ENCODE measurements at places on chromosomes 13 and 19. TPM values are rescaled to one million over a fixed set of nuclear protein-coding genes. Genes with fewer than 3 reads are reported as not detected.

CACNG6 gene
- total RNA-seq, result 0.27 TPM

FFAR1 gene
- 2.1 TPM for total RNA-seq

EDDM13 gene
- not detected for total RNA-seq

DNA sequence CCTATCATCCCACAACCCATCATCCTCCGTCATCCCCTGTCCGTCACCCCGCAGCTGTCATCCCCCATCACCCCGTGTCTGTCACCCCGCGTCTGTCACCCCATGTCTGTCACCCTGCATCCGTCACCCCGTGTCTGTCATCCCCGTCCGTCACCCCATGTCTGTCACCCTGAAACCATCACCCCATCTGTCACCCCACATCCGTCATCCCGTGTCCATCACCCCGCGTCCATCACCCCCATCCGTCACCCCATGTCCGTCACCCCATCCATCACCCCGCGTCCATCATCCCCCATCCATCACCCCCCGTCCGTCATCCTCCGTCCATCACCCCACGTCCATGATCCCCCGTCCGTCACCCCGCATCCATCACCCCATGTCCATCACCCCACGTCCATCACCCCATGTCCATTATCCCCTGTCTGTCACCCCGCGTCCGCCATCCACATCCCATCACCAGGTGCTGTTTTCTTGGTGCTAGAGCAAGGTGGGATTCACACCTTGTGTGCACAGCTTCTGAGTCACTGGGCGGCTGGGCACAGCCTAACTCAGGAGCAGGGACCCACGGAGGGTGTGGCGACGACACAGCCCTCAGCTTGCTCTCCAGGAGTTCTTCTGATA lies 24.2 kb downstream of the RASA3 start:
- no peak overlapping the region for H3K27ac ChIP-seq
- H3K36me3 ChIP-seq, result no peaks in the 10 kb centered on the region
- DNase-seq, result no peak

DNA sequence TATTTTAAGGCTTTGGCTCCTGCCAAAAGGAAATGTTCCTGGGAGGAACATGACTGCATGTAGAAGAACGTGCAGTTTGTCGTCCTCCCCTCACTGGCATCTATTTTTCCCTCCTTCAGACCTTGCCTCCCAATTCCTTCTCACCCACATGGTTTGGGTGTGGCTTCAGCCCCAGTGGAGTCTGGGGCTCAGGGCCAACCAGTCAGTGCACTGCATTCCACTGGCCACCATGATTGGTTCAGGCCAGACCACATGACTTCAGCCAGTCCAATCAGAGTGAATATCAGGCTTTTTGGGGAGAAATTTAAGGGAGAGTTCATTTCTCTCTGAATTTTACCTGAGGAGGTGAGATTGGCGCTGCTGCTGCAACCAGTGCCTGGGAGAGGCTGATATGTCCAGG lies 171.6 kb downstream of the ZIC5 start:
- H3K4me3 ChIP-seq, result no peak overlapping the region
- peaks cover 4% of the 10 kb centered on the region for H3K27me3 ChIP-seq
- no peak overlapping the region for H3K27ac ChIP-seq
- no peaks in the 10 kb centered on the region for H3K36me3 ChIP-seq
- DNase-seq, result no peak

DNA sequence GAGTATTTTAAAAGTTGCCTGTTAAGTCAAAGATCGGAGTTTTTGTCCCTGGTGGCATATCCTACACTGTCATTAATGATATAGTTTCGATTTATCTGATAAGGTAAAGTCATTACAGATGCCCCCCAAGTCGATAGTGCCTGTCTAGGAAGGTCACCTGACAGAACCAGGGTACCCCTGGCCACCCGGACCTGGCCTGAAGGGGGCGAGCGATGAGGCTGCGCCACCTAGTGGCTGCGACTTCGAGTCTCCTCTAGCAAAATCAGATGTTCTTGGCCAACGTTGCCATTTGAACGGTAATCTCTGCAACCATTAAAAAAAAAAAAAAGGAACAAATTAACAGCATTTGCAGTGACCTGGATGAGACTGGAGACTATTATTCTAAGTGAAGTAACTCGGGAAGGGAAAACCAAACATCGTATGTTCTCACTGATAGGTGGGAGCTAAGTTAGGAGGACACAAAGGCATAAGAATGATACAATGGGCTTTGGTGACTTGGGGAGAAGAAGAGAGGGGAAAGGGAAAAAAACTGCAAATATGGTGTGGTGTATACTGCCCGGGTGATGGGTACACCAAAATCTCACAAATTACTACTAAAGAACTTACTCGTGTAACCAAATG lies 565.1 kb downstream of the LIG4 start:
- DNase-seq, result peak; percentile 64
- peaks cover 6% of the 10 kb centered on the region for H3K27me3 ChIP-seq
- H3K4me3 ChIP-seq, result no peak overlapping the region

DNA sequence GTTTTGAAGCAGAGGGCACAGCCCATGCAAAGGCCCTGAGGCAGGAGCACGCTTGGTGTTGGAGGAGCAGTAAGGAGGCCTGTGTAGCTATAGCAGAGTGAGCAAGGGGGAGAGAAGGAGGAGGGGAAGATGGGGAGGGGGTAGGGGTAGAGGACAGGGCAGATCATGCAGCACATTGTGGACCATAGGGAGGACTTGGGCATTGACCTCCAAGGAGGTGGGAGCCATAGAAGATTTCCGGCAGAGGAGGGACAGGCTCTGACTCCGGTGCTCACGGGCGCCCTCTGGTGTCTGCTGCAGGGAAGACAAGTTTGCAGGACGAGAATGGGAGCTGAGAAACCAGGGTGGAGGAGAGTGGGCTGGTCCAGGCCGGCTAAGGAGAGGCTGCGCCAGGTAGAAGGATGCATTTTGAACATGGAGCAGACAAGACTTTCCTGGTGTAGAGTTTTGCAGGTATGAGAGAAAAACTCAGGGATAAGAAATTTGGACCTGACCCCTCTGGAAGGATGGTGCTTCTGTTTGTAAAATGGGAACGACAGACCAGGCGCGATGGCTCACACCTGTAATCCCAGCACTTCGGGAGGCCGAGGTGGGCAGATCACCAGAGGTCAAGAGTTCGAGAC lies 13.7 kb upstream of the CREB3L3 start:
- peak; percentile 84 for DNase-seq
- no peaks in the 10 kb centered on the region for H3K36me3 ChIP-seq
- H3K4me3 ChIP-seq, result no peak overlapping the region
- H3K27me3 ChIP-seq, result peaks cover 16% of the 10 kb centered on the region

DNA sequence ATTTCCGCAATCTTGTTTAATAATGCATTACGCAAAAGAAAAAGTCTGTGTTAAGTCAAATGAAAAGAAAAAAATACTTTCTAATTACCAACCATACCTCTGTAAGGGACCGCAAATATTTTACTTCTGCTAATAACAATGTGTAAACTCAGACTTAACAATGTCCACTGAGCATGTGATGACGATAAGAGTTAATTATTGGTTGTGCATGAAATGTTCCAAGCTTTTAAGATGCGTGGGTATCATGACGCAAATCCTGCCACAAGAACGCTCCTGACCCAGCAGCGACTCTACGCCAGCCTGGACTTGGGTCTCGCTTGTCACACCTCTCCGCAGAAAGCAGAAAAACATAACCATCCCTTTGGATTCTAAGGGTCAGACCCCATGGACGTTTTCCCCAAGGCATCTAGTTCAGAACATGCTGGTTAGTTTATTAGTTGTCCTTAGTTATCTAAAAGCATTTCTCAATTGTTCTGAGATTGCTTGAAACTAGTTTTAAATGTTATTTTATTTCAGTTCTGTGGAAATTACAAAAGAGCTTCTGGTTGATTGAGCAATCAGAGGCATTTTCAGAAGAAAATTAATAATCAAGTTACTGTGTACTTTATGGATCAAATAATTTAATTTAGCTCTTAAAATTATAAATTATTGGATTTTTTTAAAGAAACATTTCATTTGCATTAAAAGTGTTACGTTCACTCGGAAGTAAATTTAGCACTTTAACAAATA lies 779.9 kb upstream of the ARGLU1 start:
- no peak overlapping the region for H3K4me3 ChIP-seq
- H3K4me1 ChIP-seq, result peaks cover 5% of the 10 kb centered on the region
- H3K36me3 ChIP-seq, result no peaks in the 10 kb centered on the region

- no peaks in the 10 kb centered on the region for H3K4me1 ChIP-seq
- H3K4me3 ChIP-seq, result no peak overlapping the region
- peaks cover 26% of the 10 kb centered on the region for H3K36me3 ChIP-seq
Observed at GRCh38 chr19:12000152-12000981, 35.1 kb downstream of the ZNF433 start.

DNA sequence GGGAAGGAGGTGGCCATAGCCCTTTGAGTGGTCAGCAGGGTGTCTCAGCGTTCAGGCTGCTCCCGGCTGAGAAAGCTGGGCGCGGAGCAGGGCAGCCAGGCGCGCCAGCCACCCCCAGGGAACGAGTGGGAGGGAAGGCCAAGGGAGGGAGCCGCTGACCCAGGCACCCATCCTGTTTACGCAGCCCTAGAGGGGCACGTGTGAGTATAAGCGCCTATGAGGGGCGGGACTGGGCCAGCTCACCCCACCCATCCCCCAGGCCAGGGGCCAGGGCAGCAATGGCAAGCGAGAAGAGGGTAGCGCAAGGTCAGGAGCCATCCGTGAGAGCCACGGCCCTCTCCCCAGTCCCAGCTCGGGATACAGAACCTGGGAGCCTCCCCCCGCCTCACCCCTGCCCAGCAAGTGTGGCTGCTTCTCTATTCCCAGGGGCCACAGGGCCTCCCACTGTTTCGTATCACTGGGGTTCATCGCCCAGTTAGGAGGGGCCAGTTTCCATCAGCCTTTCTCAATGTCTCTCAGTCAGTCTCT lies 897 bp upstream of the DMKN start:
- peaks cover 7% of the 10 kb centered on the region for H3K4me1 ChIP-seq
- no peaks in the 10 kb centered on the region for H3K36me3 ChIP-seq
- H3K27ac ChIP-seq, result no peak overlapping the region

GRCh38 chr13:42981853-42982252 lies 10.2 kb downstream of the EPSTI1 start:
- no peaks in the 10 kb centered on the region for H3K36me3 ChIP-seq
- H3K4me1 ChIP-seq, result peaks cover 16% of the 10 kb centered on the region
- no peaks in the 10 kb centered on the region for H3K27me3 ChIP-seq
- peak overlapping the region; percentile 54 for H3K27ac ChIP-seq
- H3K4me3 ChIP-seq, result peak overlapping the region; percentile 6
- no peak for DNase-seq

DNA sequence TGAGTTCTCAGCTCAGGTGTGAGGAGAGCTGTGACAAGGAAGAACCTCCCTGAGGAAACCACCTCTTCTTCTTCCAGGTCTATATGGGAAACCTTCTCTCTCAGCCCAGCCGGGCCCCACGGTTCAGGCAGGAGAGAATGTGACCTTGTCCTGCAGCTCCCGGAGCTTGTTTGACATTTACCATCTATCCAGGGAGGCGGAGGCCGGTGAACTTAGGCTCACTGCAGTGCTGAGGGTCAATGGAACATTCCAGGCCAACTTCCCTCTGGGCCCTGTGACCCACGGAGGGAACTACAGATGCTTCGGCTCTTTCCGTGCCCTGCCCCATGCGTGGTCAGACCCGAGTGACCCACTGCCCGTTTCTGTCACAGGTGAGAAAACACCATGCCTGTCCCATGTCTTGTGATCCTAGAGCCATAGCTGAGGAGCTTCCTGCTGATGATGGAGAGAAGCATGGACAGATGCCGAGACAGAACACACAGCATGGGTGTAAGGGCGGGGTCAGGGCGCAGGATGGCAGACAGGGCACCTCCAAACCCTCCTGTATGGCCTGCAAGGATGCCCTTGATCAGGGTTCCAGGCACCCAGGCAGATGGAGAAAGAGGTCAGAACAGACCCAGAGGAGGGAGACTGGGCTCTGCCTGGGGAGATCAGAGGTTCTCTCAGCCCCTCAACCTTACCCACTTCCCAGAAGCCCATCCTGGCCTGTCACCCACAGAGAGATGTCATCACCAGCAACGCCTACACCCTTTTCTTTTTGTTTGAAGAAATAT lies 5.4 kb downstream of the KIR3DL3 start:
- H3K27me3 ChIP-seq, result no peaks in the 10 kb centered on the region
- H3K4me1 ChIP-seq, result no peaks in the 10 kb centered on the region
- no peak overlapping the region for H3K27ac ChIP-seq
- H3K36me3 ChIP-seq, result no peaks in the 10 kb centered on the region
- H3K4me3 ChIP-seq, result no peak overlapping the region

GRCh38 chr19:10677751-10678150 lies 23.5 kb upstream of the QTRT1 start:
- no peak overlapping the region for H3K4me3 ChIP-seq
- H3K27ac ChIP-seq, result no peak overlapping the region
- no peaks in the 10 kb centered on the region for H3K27me3 ChIP-seq
- H3K36me3 ChIP-seq, result peaks cover 18% of the 10 kb centered on the region

GRCh38 chr19:2711172-2711874 lies 8.8 kb upstream of the GNG7 start:
- H3K4me3 ChIP-seq, result no peak overlapping the region
- H3K4me1 ChIP-seq, result no peaks in the 10 kb centered on the region
- no peak overlapping the region for H3K27ac ChIP-seq
- no peak for DNase-seq

MCEMP1 gene
- total RNA-seq, result not detected

SPACA4 gene
- not detected for total RNA-seq

- H3K36me3 ChIP-seq, result peaks cover 5% of the 10 kb centered on the region
- peak; percentile 91 for DNase-seq
- peaks cover 40% of the 10 kb centered on the region for H3K27me3 ChIP-seq
- peak overlapping the region; percentile 97 for H3K27ac ChIP-seq
Observed at GRCh38 chr19:50330365-50331078, 1.3 kb upstream of the KCNC3 start.

HNRNPA1L2 gene
- total RNA-seq, result 11.6 TPM

GRCh38 chr19:2634228-2634951 lies 68.1 kb downstream of the GNG7 start:
- no peaks in the 10 kb centered on the region for H3K36me3 ChIP-seq
- no peaks in the 10 kb centered on the region for H3K4me1 ChIP-seq
- H3K27me3 ChIP-seq, result no peaks in the 10 kb centered on the region
- H3K27ac ChIP-seq, result no peak overlapping the region
- DNase-seq, result no peak
- H3K4me3 ChIP-seq, result no peak overlapping the region

DNA sequence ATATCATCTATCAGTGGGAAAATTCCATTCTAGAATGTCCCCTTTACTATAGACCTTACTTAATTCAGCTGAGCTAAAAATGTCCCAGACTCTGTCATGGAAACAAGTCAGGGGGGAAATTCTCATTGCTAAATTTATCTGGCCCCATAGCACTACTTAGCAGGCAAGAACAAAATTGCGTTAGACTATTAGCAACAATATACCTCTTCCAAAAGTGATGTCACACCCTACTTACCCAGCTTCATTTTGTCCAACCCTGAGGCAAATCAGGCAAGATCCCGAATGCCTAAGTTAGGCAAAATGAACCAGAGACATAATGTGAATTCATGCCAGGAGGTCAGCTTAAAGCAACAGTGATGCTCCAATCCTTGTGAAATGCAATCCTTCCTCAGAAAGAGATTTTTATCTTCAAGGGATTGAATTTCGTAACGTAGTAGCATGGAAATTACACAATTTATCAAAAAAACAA lies 93.7 kb downstream of the FRY start:
- DNase-seq, result no peak
- H3K4me3 ChIP-seq, result no peak overlapping the region
- peaks cover 27% of the 10 kb centered on the region for H3K36me3 ChIP-seq
- H3K27me3 ChIP-seq, result no peaks in the 10 kb centered on the region
- no peaks in the 10 kb centered on the region for H3K4me1 ChIP-seq

- H3K27me3 ChIP-seq, result no peaks in the 10 kb centered on the region
- H3K4me3 ChIP-seq, result peak within 1 kb of the TSS; percentile 98
- H3K4me1 ChIP-seq, result peaks cover 20% of the 10 kb centered on the region
- H3K27ac ChIP-seq, result peak within 1 kb of the TSS; percentile 100
- DNase-seq, result peak; percentile 98
Observed at GRCh38 chr19:49929121-49929610, at the start of the genes ATF5 and NUP62. Gene ATF5, plus strand, starts transcription at chr19:49929205. Its CDS starts 1,646 bp downstream, at chr19:49930851. Gene NUP62, minus strand, starts transcription at chr19:49929504. Its CDS starts 19,697 bp downstream, at chr19:49909807.

- H3K4me3 ChIP-seq, result peak overlapping the region; percentile 84
- peak overlapping the region; percentile 34 for H3K27ac ChIP-seq
- H3K4me1 ChIP-seq, result peaks cover 7% of the 10 kb centered on the region
- no peaks in the 10 kb centered on the region for H3K36me3 ChIP-seq
Observed at GRCh38 chr19:17687141-17687856, 855 bp downstream of the UNC13A start.

All from type B pancreatic cell (in vitro differentiated cells).